ENCODE measurements at places on chromosomes 4 and X.
A peak's percentile ranks its signal among the peaks of the same experiment; 100 is the strongest.

DNA sequence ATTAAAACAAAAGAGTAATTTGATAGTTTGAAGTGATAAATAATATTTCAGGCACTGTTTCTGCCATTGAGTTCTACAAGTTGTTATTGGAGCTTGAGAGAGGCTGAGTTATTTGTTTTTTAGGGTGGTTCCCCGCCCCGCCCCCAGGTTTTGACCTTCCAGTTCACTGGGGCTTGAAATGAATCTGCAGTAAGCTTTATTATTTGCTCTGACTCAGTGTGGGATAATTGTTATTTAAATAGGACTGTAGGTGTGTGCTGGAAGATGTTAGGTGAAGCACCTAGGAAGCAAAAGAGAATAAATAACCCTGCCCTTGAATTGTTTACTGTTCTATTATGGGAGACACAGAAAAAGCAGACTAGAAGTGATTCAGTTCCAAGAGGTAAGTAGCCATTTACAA is 81.2 kb upstream of the KCNIP4 start:
- DNase-seq: no peak

GRCh38 chr4:177315767-177316464 is 6.2 kb downstream of the NEIL3 start:
- no peak for DNase-seq

GRCh38 chr4:6548201-6548881 is 26.6 kb upstream of the MAN2B2 start:
- peak; percentile 92 for DNase-seq

- DNase-seq: no peak
Observed at GRCh38 chrX:35733879-35734278, 64.3 kb upstream of the MAGEB16 start.
